ENCODE measurements at places on chromosomes 11 and 22.
A peak's percentile ranks its signal among the peaks of the same experiment; 100 is the strongest.

GRCh38 chr11:46845440-46845739 lies 690 bp downstream of the CKAP5 start:
- DNase-seq: no peak

- DNase-seq: no peak
Observed at GRCh38 chr11:6365659-6366058, 24.6 kb upstream of the SMPD1 start.

GRCh38 chr11:114953039-114953438 lies 274.7 kb downstream of the NXPE2 start:
- no peak for DNase-seq

DNA sequence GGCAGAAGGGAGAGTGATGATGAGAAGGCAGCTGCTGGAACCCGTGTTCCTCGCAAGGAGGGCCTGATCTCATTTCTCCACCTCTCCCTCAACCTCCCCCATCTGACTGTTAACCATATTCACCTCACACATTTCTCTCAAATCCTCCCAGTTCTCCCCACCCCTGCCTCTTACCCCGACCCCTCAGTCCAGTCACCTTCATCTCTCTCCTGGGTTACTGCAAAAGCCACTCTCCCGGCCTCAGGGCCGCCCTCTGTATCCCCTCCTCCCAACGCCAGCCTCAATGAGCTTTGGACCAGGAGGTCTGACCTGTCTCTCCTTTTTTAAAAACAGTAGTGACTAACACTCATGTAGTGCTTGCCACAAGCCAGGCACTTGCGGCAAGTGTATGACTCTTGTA lies 29.5 kb upstream of the LMO1 start:
- no peak for DNase-seq

GRCh38 chr22:27585141-27585540 lies 216.4 kb downstream of the MN1 start:
- DNase-seq: no peak

GRCh38 chr22:30990690-30991089 lies 21.6 kb downstream of the TUG1 start:
- DNase-seq: no peak

DNA sequence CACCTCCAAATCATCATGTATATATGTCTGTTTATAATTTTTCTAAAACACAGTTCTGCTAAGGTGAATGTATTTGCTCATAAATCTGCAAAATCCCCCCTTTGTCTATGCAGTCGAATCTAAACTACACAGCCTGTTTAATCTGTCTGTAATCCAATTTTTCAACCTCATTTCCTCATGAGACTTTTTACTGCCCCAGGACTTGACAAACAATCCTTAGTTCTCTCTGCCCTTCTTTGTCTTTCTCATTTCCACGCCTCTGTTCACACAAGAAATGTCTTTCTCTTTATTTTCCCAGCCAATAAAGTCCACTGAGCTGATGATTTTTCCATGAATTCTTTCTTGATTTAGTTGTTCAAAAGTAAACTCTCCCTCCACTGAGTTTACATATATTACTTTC lies 1154.3 kb downstream of the FAM181B start:
- DNase-seq: no peak

GRCh38 chr11:9192561-9192960 lies 72.6 kb downstream of the DENND5A start:
- DNase-seq: no peak

- no peak for DNase-seq
Observed at GRCh38 chr11:34397120-34397519, 39.3 kb upstream of the ABTB2 start.

DNA sequence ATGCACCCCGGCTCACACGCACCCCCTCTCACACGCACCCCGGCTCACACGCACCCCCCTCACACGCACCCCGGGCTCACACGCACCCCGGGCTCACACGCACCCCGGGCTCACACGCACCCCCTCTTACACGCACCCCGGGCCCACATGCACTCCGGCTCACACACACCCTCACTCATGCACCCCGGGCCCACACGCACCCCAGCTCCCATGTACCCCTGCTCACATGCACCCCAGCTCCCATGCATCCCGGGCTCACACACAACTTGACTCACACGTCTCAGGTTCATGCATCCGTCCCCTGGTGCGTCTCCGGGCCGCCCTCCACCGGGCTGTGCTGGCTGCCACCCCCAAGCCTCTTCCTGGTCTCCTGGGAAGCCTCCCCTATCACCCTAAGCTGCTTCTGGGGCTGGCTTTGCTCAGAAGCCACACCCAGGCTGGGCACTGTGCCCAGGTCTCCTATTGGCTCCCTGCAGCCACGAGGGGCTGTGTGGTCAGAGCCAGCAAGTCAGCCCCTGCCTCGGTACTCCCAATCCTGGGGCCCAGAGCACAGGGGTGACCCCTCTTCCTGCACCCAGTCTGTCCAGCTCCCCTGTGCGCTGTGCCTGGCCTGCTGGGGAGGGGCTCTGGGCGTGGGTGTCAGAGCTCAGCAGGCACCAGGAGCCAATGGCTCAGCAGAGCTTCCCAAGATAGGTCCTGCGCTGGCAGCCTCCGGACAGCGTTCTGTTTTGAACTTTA lies 16.9 kb downstream of the TSPAN4 start:
- peak; percentile 70 for DNase-seq

- DNase-seq: no peak
Observed at GRCh38 chr11:27873664-27874063, 173.4 kb upstream of the BDNF start.

DNA sequence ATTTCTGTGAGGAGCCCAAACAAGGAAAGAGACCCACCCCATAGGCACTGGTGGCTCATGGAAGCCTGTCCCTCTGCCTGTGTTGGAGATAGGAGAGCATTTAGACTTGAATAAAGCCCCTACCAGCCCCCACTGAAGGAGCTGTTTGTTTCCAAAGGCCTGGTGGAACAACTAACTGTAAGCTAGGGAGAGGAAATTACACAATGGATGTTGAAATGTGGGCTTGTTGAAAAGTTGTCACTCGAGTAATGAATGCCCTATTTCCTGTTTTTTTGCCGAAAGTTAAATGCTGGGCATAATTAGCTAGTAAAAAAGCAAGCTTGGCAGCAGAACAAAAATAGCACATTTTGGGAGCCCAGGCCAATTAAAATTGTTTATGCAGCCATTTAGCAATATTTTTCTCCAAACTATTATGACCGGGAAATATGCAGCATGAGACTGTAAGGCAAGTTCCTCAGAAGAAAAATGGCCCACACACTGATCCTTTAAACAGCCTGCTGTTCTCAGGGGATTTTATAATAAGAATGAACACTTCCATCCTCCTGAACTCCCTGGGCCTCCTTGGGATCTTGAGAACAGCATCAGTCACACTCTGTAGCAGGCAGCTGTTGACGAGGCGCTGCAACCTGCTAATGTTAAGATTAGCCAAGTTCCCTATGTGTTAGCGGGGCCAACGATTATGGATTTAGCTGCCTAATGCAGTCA lies 38.6 kb upstream of the LMO2 start:
- no peak for DNase-seq

DNA sequence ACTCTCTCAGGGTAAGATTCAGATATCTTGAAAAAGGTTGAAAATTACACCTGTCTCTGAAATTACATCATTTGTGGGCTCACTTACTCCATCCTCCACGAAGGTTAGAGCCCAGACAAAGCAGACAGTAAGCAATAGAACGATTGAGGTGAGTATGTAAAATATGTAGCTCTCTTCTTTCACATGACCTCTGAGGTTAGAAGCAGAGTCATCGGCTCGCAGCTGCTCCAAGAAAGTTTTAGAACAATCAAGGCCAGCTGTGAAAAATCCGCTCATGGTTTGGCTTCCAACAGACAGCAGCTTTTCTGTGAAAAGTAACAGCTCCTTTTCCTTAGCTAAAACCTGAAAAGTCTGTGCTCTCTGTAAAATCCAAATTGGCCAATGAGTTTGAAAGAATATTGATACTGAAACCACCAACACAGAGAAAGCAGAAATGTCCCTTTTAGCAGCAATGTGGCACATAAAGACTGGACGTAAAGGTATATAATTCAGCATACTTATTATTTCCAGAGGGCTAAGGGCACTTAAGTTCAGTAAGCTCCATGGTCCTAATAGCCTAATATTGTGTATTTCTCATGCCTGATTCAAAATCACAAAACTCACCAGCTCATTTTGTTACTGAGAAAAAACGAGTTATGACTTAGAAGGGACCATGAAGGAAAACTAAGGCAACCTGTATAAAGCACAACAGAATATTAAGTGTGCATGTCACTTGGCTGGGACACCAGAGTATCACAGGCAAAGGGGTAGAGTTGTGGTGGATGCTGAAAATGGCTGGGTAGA lies 78.2 kb downstream of the FAM76B start:
- DNase-seq: no peak

DNA sequence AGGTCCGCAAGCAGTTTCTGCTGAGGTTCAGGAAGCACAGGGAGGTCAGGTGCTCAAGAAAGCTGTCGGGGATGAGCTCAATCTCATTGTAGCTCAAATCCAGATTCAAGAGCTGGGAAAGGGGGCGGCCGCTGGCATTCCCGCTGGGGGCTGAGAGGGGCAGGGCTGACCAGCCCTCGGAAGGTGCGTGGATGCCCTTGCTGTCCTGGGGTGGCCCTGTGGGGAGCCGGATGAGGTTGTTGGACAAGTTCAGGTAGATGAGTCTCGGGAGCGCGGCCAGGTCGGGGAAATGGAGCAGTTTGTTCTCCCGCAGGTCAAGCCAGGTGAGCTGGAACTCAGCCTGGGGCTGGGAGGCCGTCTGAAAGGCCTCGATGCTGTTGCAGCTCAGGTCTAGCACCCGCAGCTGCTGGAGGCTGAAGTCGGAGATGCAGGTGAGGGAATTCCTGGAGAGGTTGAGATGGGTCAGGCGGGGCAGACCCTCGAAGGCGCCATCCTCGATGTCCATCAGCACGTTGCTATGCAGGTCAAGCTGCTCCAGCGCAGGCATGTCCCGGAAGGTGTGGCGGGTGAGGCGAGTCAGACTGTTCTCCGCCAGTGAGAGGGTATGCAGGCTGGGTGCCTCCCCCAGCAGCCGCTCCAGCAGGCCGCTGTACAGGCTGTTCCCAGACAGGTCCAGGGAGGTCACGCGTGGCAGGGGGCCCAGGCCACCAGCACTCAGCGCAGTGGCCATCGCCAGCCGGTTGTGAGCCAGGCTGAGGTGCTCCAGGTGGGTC lies 9.8 kb downstream of the LRRC32 start:
- no peak for DNase-seq

DNA sequence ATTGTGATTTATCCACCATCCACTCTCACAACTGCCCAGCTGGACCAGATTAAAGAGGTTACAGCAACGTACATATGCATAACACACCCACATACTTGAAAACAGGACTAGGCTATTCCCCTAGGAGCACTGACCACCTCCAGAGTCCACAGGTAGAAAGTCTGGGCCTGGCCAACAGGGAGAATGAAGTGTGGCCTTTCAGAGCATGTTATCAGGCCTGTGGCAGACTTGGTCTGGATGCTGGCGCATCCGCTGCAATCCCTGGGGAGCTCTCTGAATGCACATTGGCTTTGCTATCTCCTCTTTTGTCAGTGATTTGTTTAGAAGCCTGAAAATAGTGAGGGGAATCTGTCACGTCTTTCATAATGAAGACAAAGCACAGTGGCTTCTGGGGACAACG lies 86.7 kb downstream of the C11orf58 start:
- DNase-seq: no peak

GRCh38 chr11:115745066-115745465 lies 240.9 kb upstream of the CADM1 start:
- DNase-seq: no peak

DNA sequence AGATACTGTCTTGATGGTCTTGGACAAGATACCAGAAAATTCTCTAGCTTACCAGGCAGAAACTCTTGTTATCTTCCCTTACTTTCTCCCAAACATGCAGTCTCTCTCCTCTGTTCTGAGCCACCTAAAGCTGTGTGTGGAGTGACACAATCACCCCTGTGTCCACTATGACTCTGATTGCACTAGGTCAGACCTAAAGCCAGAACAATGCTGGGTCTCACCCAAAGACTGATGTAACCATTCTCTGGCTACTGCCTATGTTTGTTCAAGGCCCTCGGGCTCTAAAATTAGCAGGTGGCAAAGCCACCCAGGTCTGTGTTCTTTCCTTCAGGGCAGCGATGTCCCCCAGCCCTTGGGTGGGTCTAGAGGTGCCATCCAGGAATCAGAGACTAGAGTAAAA lies 200.5 kb downstream of the KCNA4 start:
- DNase-seq: no peak

DNA sequence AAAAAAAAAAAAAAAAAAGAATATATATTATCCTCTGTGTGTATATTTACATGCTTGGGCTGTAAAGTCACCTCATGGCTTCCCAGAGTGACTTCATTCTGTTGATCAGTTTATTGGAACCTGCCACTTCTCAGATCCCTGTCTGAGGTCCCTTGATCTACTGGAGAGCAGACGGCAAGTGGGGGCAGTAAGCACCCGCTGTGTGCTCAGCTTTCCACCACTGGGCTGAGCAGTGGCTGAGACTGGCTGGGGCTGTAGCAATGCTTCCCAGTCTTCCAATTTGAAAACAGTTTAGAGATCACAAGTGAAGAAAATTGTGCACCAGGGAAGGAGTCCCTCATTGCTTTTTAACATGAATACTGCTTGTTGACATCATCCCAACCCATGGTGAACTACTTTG lies 6.9 kb upstream of the RBM4B start:
- DNase-seq: no peak

- no peak for DNase-seq
Observed at GRCh38 chr11:132101881-132102280, 731.5 kb downstream of the NTM start.

GRCh38 chr22:23182309-23183060 lies 2.2 kb downstream of the BCR start:
- DNase-seq: no peak

- DNase-seq: no peak
Observed at GRCh38 chr11:96337541-96338431, 5.2 kb downstream of the MAML2 start.

GRCh38 chr11:120590472-120590871 lies 78.9 kb downstream of the GRIK4 start:
- no peak for DNase-seq

DNA sequence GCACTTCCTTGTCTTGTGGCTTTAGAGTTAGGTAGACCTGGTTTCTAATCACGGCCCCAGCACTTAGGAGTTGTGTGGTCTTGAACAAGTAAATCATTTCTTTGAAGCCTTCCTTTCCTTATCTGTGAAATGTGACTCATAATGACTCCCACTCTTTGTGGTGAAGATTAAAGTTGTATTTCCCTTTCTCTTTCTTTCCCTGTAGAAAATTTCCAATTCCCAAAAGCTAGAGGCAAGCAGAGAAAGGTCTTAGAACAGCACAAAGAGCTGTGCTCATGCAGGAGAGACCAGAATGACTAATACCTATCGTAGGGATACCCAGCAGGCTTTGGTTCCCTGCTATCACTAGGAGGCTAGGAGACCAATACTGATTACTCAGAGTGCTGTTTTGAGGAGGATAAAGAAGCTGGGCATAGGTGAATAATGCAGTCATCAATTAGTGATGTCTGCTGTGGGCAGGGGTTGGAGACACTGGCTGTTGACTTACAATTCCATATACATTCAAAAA lies 270.7 kb upstream of the SYN3 start:
- peak; percentile 74 for DNase-seq

GRCh38 chr11:121645596-121645995 lies 192.8 kb upstream of the SORL1-AS1 start:
- DNase-seq: no peak

GRCh38 chr22:47299211-47299862 lies 536.9 kb downstream of the TBC1D22A start:
- DNase-seq: no peak

Data from A549 (cell line).